ENCODE measurements at places on chromosomes 2 and 18. TPM values are rescaled to one million over a fixed set of nuclear protein-coding genes. Genes with fewer than 3 reads are reported as not detected.

CROCC2 gene
- total RNA-seq, result not detected

DNA sequence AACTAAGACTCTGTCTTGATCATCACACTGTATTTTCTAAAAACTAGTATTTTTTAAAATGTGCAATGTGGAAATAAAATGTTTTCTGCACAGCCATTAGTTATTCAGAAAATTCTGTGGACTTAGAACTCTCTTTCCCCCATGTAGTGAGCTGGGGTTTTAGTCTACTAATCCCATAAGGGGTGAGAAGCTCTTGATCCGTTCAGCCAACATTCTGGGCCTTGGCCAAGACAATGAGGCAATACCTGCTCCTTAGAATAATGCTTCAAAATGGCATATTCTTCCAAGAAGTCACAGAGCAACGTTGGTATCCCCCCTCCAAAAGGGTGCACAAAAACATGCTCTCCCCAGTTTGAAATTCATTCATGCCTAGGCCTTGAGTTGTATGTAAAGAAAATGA is 4.0 kb downstream of the REEP1 start:
- H3K4me3 ChIP-seq, result no peak overlapping the region
- peaks cover 15% of the 10 kb centered on the region for H3K27me3 ChIP-seq
- H3K4me1 ChIP-seq, result peaks cover 21% of the 10 kb centered on the region
- H3K36me3 ChIP-seq, result no peaks in the 10 kb centered on the region

- H3K4me1 ChIP-seq, result peaks cover 28% of the 10 kb centered on the region
- no peak overlapping the region for H3K27ac ChIP-seq
Observed at GRCh38 chr2:176291335-176291734, 22.1 kb downstream of the MTX2 start.

- H3K4me3 ChIP-seq, result no peak overlapping the region
- H3K4me1 ChIP-seq, result no peaks in the 10 kb centered on the region
- DNase-seq, result no peak
- H3K27ac ChIP-seq, result no peak overlapping the region
Observed at GRCh38 chr2:157305723-157306110, 19.9 kb downstream of the ERMN start.

DNA sequence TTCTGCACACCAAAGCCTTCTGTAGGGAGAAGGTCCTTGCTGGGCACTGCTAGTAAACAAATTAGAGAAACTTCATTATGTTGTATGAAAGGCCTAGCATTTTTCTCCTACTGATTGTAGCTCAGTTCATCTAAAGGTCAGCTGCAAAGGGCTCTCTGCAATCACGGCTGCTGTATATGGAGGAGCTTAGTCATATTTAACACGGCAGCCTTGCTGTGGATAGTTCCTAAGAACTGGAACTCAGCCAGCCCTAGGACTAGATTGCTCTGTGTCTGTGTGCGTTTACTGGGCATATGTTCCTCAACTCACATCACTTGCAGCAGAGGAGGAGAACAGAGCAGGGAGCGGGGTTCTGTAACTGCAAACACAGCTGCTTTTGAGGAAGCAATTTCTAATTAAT is 1103.9 kb upstream of the KLHL29 start:
- H3K36me3 ChIP-seq, result no peaks in the 10 kb centered on the region
- DNase-seq, result no peak
- H3K4me1 ChIP-seq, result peaks cover 6% of the 10 kb centered on the region
- no peaks in the 10 kb centered on the region for H3K27me3 ChIP-seq
- no peak overlapping the region for H3K4me3 ChIP-seq

DNA sequence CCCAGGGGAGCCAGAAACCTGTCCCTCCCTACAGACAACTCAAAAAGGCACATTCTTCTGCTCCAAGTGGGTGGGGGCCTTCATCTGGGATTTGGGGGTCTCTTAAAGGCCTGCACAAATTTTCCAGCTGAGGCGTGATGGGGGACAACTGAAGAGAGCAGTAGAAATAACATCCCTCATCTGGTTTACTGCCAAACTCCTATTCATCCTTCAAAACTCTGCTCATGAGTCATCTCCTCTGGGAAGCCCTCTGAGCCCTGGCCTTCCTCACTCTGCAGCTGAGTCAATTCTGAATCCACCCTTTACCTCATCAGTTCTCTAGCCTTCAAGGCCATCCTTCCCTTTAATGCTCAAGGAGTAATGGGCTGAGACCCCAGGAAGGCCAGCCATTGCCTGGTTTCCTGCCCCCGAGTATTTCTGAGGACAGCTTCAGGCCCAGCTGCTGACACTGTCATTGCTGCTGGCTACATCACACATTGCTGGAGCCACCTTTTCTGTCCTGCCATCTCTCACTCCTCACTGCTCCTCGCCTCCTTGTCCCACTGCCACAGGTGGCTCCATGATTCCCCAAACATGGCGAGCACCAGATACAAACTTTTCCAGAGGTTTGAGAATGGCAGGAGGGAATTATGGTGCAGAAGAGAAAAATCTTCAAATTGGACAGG is 32.2 kb upstream of the GLI2 start:
- H3K27ac ChIP-seq, result no peak overlapping the region
- H3K4me1 ChIP-seq, result no peaks in the 10 kb centered on the region
- H3K36me3 ChIP-seq, result no peaks in the 10 kb centered on the region
- peaks cover 15% of the 10 kb centered on the region for H3K27me3 ChIP-seq
- DNase-seq, result no peak
- no peak overlapping the region for H3K4me3 ChIP-seq

DNA sequence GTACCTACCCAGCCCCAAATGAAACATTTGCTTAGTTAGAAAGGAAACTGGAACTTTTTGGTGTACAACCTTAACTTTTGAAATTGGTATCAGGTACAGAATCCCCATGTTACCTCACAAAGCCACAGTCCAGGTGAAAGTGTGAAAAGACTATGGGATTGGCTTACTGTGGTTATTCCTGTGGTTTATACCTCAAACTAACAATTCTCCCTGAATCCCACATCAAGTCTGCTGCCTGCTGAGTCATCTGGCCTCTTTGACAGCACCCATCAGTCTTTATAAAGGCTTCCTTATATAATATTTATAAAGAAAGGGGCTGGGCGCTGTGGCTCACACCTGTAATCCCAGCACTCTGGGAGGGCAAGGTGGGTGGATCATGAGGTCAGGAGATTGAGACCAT is 164.6 kb downstream of the TMEM247 start:
- H3K27me3 ChIP-seq, result no peaks in the 10 kb centered on the region
- H3K4me3 ChIP-seq, result no peak overlapping the region
- peaks cover 15% of the 10 kb centered on the region for H3K4me1 ChIP-seq
- DNase-seq, result no peak
- peaks cover 9% of the 10 kb centered on the region for H3K36me3 ChIP-seq

DNA sequence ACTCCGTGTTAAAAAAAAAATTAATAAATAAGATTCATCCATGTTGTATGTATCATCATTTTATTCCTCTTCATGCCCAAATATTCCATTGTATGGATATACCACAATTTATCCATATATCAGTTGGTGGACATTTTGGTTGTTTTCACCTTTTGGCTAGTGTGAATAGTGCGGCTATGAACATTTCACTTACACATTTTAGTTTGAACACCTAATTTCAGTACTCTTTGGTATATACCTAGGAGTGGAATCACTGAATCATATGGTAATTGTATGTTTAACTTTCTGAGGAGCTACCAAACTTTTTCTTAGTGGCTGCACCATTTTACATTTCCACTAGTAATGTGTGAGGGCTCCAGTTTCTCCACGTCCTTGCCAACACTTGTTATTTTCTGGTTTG is 20.0 kb downstream of the CDCA7 start:
- H3K27me3 ChIP-seq, result no peaks in the 10 kb centered on the region
- no peak overlapping the region for H3K27ac ChIP-seq
- DNase-seq, result no peak
- no peak overlapping the region for H3K4me3 ChIP-seq

DNA sequence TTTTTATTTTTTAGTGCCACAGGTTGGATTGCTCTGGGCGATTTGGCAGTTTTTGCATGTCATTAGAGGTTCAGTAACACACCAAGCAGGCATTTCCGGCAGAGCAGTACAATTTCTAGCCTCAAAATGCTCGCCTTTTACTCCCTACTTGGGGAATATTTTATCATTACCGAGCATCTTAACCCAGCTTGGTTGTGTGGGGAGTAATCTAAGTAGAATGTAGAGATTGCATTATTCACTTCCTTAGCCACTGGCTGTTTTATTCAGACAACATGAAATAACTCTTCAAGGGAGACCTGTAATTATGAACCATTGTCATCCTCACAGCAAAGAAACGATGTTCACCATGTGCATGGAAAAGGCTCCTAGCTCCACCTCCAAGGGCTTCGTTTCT is 13.1 kb downstream of the GRP start:
- no peaks in the 10 kb centered on the region for H3K36me3 ChIP-seq
- no peak overlapping the region for H3K4me3 ChIP-seq
- H3K4me1 ChIP-seq, result no peaks in the 10 kb centered on the region
- H3K27ac ChIP-seq, result no peak overlapping the region

Data from stomach (tissue), 19 donors.